ENCODE measurements at places on chromosomes 2 and 18.

GRCh38 chr2:75146606-75147332, 52.6 kb downstream of the TACR1 start:
- no peak for DNase-seq

DNA sequence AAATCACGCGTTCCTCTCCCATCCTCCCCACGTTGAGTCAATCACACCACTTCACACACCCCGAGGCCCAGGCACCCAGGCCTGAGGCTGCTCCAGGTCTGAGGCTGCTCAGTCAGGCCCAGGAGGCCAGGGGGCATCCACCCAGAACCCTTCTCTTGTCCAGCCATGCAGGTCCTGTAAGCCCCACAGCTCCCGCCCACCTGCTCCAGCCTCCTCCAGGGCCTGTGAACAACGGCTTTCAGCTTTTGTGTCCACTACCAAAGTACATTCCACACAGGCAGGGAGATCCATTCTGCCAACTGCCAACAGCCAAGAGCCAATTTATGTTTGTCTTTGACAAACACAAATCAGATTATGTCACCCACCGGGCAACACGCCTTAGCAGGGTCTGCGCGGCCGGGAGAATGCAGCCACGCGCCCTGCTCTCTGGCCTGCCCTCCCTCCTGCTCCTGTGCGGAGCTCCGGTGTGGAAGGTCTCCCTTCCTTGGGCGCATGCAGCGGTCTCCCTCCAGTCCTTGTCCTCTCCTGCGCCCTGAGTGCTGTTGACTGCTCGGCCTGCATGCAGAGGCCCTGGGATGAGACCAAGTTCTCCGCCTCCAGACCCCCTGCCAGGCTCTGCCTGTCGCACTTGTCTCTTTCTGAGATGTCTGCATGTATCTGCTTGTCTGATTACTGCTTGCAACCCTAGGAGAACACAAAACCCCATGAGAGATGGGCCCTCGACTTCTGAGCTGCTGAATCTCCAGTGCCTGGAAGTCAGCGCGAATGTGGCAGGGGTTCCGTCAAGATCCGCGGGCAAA, 146.6 kb downstream of the ZNF516 start:
- no peak for DNase-seq

DNA sequence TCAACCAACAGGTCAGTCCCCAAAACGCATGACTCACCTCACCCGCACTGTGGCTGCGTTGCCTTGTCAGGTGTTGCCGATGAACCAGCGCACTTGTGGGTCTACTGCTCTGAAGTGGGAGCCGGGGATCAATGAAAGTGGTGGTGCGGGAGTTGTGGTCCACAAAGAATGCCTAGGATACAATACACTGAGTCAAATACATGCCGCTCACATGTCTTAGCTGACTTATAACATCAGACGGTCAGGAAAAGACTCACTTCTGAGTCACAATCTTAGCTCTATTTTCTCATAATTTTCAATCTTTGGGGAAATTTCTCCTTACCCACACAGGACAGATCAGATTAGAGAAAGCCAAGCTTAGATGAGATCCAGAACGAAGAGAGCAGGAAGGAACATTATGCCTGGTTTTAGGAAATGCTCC, 107.1 kb upstream of the STK17B start:
- DNase-seq: no peak

DNA sequence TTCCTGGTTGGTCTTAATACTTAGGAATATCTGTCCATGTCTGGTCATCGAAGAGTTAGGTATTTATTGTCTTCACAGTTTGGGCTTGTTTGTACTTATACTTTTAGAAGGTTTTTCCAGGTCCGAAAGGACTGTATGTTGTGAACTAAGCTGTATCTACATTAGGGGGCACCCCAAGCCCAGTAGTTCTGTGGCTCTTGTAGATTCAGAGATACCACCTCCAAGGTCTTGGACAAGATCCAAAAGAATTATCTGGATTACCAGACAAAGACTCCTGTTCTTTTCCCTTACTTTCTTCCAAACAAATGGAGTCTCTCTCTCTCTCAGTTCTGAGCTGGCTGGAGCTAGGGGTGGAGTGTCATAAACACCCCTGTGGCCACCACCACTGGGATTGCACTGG, 328.7 kb downstream of the ZNF804A start:
- no peak for DNase-seq

- no peak for DNase-seq
Measured at GRCh38 chr2:99569386-99569785, 79.6 kb upstream of the REV1 start.

- no peak for DNase-seq
Measured at GRCh38 chr2:11050565-11050964, 104.7 kb upstream of the SLC66A3 start.

DNA sequence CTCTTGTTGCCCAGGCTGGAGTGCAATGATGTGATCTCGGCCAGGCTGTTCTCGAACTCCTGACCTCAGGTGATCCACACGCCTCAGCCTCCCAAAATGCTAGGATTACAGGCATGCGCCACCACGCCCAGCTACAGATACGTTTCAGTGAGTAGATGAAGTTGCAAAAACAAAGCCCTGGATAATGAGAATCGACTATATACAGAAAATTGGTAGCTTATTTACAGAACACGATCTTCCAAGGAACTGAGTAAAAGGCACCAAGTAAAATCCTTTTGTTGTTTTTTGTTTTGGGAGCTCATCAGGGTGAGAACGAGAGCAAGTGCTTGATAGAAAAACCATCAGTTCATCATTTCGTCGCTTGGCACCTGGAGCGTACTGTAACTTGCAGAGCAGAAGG, 62.8 kb downstream of the MYCN start:
- DNase-seq: no peak

GRCh38 chr2:217086718-217087117, 226.9 kb upstream of the TNP1 start:
- DNase-seq: no peak

- DNase-seq: no peak
Measured at GRCh38 chr18:79819064-79819967, 21.6 kb downstream of the KCNG2 start.

DNA sequence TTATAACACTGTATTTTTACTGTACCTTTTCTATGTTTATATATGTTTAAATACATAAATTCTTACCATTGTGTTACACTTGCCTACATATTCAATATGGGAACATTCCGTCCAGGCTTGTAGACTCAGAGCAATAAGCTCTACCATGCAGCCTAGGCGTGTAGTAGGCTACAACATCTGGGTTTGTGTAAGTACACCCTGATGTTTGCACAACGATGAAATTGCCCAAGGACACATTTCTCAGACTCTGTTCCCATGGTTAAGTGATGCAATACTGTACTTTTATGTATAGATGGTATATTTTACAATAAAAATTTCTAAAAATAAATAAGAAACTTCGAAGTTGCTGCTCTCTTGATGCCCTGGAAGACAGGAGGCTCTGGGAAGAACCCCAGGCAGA, 38.4 kb downstream of the YPEL5 start:
- no peak for DNase-seq

GRCh38 chr18:48023334-48024008, 93.0 kb upstream of the SMAD2 start:
- no peak for DNase-seq

- DNase-seq: no peak
Measured at GRCh38 chr2:129101186-129101585, 782.5 kb upstream of the HS6ST1 start.

GRCh38 chr2:119259296-119259860, 35.7 kb downstream of the STEAP3 start:
- DNase-seq: no peak

- no peak for DNase-seq
Measured at GRCh38 chr2:192585418-192585817, 390.7 kb upstream of the TMEFF2 start.

DNA sequence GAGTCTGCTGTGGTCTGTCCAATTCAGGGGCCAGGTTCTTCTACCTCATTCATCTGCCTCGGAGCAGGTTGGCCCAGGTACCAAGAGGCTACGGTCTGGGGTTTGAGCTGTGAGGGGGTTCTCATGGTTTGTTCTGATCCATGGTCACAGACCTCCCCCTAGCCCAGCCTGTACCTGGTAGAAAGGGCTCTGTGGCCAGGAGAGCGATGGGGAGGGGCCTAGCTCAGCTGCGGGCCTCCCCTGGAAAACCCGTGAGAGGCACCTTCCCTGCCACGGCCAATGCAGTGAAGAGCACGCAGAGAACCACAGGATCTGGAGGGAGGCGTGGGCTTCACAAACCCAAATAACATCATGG, 19.6 kb upstream of the ALLC start:
- no peak for DNase-seq

DNA sequence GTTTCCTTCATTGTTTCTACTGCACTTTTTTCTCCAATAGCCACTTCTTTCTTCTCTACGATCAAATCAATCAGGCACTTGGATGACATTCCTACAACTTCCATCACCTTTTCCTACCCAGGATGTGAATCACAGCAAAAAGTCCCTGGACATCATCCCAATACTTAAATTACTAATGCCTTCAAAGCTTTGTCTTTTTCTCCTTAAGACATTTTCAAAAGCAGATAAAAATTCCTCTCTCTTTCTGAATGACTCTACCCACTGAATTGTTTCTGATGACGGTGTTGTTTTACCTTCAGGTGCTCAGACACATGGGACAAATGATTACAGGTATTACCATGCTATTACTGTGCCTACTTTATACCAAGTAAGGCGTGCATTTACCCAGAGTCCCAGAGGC, 500.9 kb downstream of the FBXO15 start:
- DNase-seq: no peak

- no peak for DNase-seq
Measured at GRCh38 chr2:180319586-180320405, 312.7 kb upstream of the CWC22 start.

DNA sequence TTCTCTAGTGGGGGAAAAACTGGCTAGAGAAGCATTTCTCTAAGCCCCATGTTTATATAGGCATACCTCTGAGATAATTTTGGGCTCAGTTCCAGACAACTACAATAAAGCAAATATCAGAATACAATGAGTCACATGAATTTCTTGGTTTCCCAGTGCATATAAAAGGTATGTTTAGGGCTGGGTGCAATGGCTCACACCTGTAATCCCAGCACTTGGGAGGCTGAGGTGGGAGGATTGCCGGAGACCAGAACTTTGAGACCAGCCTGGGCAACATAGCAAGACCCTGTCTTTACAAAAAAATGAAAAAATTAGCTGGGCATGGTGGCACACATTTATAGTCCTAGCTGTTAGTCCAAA, 22.2 kb downstream of the TSN start:
- DNase-seq: no peak

DNA sequence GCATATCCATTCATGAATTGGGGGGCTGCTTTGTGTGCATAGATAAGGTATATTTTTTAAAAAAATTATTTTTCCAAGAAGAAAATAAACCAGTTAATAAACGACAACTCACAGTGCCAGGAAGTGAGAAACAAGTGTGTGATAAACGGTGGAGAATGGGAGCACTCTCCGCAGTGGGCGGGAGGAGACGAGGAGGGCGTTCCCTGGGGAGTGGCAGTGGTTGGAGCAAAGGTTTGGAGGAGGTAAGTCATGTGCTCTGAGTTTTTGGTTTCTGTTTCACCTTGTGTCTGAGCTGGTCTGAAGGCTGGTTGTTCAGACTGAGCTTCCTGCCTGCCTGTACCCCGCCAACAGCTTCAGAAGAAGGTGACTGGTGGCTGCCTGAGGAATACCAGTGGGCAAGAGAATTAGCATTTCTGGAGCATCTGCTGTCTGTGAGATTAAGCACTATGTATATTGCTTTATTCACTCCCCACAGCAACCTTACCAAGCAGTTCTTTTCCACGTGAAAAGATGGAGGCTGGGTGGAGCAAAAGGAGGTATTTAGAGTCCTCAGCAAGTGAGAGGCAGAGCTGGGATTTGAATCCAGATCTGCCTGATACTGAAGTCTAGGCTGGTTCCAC, 27.0 kb upstream of the CASP8 start:
- DNase-seq: peak; percentile 63

- no peak for DNase-seq
Measured at GRCh38 chr2:205957452-205958154, 128.4 kb downstream of the INO80D start.
